ENCODE measurements at places on chromosomes 16 and 17. TPM values are rescaled to one million over a fixed set of nuclear protein-coding genes. Genes with fewer than 3 reads are reported as not detected.

- no peak overlapping the region for H3K27ac ChIP-seq
- peaks cover 11% of the 10 kb centered on the region for H3K4me1 ChIP-seq
Observed at GRCh38 chr17:4838309-4838785, 5.2 kb downstream of the MINK1 start.

GRCh38 chr16:85366031-85366763 lies 246.9 kb upstream of the GSE1 start:
- H3K4me1 ChIP-seq, result peaks cover 46% of the 10 kb centered on the region
- H3K4me3 ChIP-seq, result no peak overlapping the region
- H3K27ac ChIP-seq, result no peak overlapping the region
- H3K27me3 ChIP-seq, result no peaks in the 10 kb centered on the region

- H3K36me3 ChIP-seq, result no peaks in the 10 kb centered on the region
- DNase-seq, result no peak
- H3K27ac ChIP-seq, result no peak overlapping the region
- H3K27me3 ChIP-seq, result no peaks in the 10 kb centered on the region
- H3K4me1 ChIP-seq, result peaks cover 7% of the 10 kb centered on the region
Observed at GRCh38 chr17:31838636-31839225, 20.3 kb downstream of the COPRS start.

Gene ARHGAP44
- total RNA-seq, result 11.2 TPM

Gene STAC2
- not detected for total RNA-seq
